ENCODE measurements at places on chromosomes 11 and 22. TPM values are rescaled to one million over a fixed set of nuclear protein-coding genes. Genes with fewer than 3 reads are reported as not detected.

DNA sequence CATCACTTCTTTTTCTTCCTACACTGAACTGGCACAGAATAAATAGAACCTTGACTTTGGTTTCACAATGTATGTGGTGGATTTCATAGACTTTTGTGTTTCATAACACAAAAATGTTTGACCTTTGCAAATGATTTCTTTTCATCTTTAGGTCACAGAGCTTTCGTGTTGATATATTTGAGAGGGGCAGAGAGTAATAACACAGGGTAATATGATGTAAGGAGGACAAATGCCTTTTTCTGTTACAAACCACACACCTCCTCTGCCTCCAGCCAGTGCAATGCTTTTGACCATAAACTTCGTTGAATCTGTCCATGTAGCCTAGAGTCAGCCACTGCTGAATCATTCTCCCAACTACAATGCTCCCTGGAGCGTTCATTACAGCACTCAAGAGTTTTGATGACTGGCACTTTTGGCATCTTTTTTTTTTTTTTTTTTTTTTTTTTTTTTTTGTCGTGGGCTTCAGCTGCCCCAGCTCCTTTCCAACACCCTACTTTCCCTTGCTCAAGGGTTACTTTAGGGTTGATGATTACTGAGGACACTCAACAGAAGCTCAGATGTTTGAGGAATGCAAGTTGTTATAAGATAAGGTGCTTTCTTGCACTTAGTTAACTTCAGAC is 11.4 kb upstream of the CAT start:
- no peaks in the 10 kb centered on the region for H3K36me3 ChIP-seq
- no peak for DNase-seq
- no peak overlapping the region for H3K27ac ChIP-seq
- H3K4me1 ChIP-seq: peaks cover 45% of the 10 kb centered on the region
- H3K4me3 ChIP-seq: no peak overlapping the region

- H3K36me3 ChIP-seq: no peaks in the 10 kb centered on the region
- no peak for DNase-seq
- H3K4me1 ChIP-seq: peaks cover 24% of the 10 kb centered on the region
- H3K27me3 ChIP-seq: no peaks in the 10 kb centered on the region
- no peak overlapping the region for H3K27ac ChIP-seq
Measured at GRCh38 chr11:86623041-86623621, 49.3 kb downstream of the ME3 start.

GRCh38 chr11:104380358-104380757 is 216.4 kb upstream of the PDGFD start:
- H3K27ac ChIP-seq: no peak overlapping the region
- no peaks in the 10 kb centered on the region for H3K36me3 ChIP-seq
- no peaks in the 10 kb centered on the region for H3K27me3 ChIP-seq
- no peak overlapping the region for H3K4me3 ChIP-seq

GRCh38 chr11:134781380-134781866 is 369.4 kb upstream of the B3GAT1 start:
- H3K4me1 ChIP-seq: no peaks in the 10 kb centered on the region
- H3K27me3 ChIP-seq: no peaks in the 10 kb centered on the region
- no peak for DNase-seq
- no peaks in the 10 kb centered on the region for H3K36me3 ChIP-seq
- no peak overlapping the region for H3K27ac ChIP-seq

RTN4R gene
- 0.78 TPM for total RNA-seq

FOSL1 gene
- 8.1 TPM for total RNA-seq
